A549 treated with Mapracorat at 1 μM for 4 hours (cell line): ENCODE measurements at places on chromosomes 6 and 20. TPM values are rescaled to one million over a fixed set of nuclear protein-coding genes. Genes with fewer than 3 reads are reported as not detected.

The SNX9 gene
- 21.9 to 26.7 TPM (median 23.0 TPM) in 5 replicates for total RNA-seq

The BPI gene
- not detected in 5 replicates for total RNA-seq

The NRN1 gene
- total RNA-seq = 0.59 to 0.98 TPM (median 0.77 TPM) in 5 replicates

The ATP6V1G2 gene
- 0.35 to 0.98 TPM (median 0.50 TPM) in 5 replicates for total RNA-seq

The C4B gene
- 0.69 to 1.5 TPM (median 1.3 TPM) in 5 replicates for total RNA-seq

The NOTCH4 gene
- total RNA-seq = 0.81 to 1.3 TPM (median 0.86 TPM) in 5 replicates

The RNF8 gene
- total RNA-seq = 20.6 to 28.0 TPM (median 23.7 TPM) in 5 replicates

The ELOVL4 gene
- 1.5 to 1.8 TPM (median 1.6 TPM) in 5 replicates for total RNA-seq

The SPO11 gene
- not detected in 5 replicates for total RNA-seq
